ENCODE measurements at places on chromosomes 11 and 22.
A peak's percentile ranks its signal among the peaks of the same experiment; 100 is the strongest.

DNA sequence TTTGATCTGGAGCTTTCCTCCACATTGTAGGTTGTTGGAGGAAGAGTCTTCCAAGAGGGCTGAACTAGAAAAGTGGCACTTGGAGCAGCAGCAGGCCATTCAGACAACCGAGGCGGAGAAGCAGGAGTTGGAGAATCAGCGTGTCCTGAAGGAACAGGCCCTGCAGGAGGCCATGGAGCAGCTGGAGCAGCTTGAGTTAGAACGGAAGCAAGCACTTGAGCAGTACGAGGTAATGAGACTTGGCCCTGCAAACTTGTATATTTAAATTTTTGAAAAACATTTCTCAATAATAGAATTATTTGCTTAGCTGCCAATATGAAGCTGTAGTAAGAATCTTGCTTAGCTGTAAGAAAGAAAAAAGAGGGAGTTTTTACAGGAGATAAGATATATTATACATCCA, 84.0 kb downstream of the SWAP70 start:
- DNase-seq = no peak

- DNase-seq = no peak
Observed at GRCh38 chr11:92460213-92460612, 235.6 kb downstream of the FAT3 start.

GRCh38 chr11:108369064-108369463, 98.3 kb downstream of the C11orf65 start:
- DNase-seq = no peak

GRCh38 chr11:9347100-9347499, 32.7 kb upstream of the TMEM41B start:
- peak; percentile 13 for DNase-seq

- no peak for DNase-seq
Observed at GRCh38 chr11:119047205-119047604, 9.8 kb downstream of the HYOU1 start.

DNA sequence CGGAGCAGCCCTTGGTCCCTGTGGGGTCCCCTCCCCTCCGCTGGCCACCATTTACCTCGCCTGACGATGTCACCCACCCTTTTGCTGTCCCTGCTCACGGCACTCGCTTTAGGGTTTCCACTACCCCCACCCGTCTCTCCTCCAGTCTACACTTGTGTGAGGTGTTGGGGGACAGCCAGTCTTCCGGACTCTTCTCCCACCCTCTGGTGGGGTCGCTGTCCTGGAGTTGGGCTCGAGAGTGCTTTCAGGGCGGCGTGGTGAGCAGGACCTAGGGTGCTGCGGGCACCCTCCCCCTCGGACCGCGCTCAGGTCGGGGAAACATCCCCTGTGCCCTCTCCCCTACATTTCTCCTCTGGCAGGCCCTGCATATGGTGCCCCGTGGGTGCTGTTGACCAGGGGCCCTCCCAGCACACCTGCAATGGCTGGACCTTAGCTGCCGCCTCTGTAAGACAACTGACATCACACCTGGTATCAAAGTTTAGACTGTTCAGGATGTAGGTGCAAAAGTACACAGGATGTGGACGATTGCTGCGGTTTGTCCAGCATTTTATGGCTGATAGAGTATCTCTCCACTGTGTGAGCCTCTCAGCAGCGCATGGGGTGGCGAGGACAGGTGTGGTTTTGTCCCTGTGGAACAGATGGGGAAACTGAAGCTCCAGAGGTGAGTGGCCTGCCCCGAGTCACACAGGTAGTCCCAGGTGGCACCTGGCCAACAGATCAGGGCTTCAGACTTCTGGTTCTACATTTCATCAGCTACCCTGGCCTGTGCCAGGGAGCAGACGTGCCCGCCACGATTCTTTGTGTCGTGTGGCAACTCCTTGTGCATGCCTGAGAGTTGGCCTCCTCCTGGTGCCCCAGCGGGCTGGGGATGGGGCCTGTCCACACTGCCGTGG, 1.2 kb downstream of the GRK2 start:
- no peak for DNase-seq

- no peak for DNase-seq
Observed at GRCh38 chr11:117090111-117090706, 8.0 kb downstream of the SIK3 start.

GRCh38 chr11:45919806-45920530, 2.3 kb upstream of the PEX16 start:
- DNase-seq = no peak

DNA sequence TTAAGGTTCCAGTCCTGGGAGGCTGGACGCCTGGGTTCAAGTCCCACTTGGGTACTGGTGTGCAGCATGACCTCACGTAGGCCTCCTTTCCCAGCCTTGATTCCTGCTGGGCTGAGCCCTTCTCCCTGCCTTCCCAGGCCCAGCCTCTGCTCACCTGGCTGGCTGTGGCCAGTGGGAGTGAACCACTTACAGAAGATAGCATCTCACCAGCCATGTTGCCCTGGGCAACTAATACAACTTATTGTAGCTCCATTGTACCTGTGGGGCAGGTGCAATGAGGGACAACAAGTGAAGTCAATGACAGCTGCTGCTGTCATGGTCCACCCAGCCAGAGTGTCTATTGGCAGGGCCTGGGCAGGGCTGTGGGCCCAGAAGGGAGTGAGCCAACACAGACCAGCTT, 48.4 kb upstream of the MPEG1 start:
- DNase-seq = no peak

- DNase-seq = no peak
Observed at GRCh38 chr11:65588199-65589054, 7.2 kb downstream of the KCNK7 start.

DNA sequence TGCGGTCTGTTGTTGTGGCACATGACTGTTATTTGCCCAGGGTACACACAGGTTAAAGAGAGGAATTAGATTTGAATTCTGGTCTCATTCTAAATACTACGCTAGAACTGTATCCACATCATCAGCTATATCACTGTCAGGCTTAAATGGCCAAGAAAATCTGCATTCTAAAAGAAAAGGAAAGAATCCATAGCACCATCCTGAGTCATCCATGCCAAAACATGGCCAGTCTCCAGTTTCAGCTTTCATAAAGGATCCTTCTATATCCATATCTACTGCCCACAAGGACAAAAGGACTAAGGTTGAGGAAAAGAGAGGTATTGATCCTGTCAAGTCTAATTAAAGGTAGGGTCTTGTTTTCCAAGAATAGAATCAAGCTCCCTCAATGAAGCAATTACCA, 73.6 kb upstream of the GDPD4 start:
- no peak for DNase-seq

GRCh38 chr11:120391854-120392253, 55.6 kb downstream of the ARHGEF12 start:
- DNase-seq = no peak

GRCh38 chr22:36480941-36481392, 473 bp downstream of the TXN2 start:
- no peak for DNase-seq

GRCh38 chr11:47415949-47416472, 7.6 kb downstream of the SLC39A13 start:
- DNase-seq = peak; percentile 80

- DNase-seq = no peak
Observed at GRCh38 chr11:83037877-83038276, 33.8 kb downstream of the RAB30 start.

GRCh38 chr22:24059121-24059520, 48.0 kb downstream of the CABIN1 start:
- no peak for DNase-seq

GRCh38 chr11:120871924-120872323, 152.0 kb upstream of the TBCEL start:
- no peak for DNase-seq

DNA sequence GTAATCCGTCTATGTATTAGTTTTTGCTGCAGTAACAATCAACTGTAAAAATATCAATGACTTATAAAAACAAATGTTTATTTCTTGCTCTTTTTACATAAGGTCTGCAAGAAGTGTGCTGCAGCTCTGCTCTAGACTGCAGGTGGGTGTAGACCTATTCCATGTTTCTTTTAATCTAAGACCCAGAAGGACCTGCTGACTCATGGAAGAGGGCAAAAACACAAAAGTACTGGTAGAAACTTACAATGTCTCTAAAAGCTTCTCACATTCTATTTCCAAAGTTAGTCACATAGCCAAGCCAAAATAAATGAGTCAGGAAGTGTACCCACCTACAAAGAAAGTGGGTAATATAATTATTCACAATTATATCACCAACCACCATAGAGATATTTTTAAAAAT, 435.9 kb upstream of the FAT3 start:
- no peak for DNase-seq

DNA sequence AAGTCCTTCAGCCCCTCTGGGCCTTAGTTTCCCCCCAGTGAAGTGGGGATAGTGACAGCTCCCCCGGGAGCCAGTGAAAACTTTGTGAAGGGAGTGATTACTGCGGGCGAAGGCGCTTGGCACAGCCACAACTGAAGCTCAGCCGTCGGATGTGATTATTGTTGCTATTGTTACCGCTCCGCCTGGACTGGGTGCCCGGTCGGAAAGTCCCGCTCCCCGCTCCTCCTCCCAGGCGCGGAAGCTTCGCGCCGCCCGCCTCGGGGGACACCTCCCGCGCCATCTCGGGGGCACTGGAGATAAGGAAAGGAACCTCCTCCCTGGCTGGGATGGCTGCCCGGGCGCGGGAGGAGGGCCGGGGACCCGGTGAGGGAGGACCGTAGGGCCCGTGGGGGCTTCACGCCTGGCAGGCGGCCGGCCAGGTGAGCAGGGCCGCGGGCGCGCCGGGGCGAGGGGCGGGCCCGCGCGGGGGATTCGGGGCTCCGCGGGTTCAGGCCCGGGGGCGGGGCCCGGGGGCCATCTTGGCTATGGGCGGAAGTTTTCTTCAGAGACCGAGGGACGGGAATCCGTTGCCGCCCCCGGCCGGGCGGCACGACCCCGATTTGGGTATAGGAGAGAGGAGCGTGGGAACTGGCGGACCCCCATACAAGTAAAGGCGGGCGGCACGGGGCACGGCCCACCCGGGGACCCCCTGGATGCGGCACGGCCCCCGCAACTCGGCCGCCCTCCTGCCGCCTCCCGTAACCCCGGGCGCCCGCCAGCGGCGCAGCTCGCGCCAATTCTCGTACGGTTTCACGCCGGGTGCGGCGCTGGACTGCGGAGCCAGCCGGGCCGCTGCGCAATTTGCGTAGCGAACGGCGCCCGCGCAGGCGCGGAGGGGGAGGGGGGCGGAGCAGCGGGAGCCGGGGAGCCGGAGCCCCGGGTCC, at the start of gene GPR137:
Gene GPR137, plus strand, starts transcription at position 887 of the 923 bp plus-strand sequence. CDS start 677 bp downstream, outside the sequence.
- DNase-seq = no peak

DNA sequence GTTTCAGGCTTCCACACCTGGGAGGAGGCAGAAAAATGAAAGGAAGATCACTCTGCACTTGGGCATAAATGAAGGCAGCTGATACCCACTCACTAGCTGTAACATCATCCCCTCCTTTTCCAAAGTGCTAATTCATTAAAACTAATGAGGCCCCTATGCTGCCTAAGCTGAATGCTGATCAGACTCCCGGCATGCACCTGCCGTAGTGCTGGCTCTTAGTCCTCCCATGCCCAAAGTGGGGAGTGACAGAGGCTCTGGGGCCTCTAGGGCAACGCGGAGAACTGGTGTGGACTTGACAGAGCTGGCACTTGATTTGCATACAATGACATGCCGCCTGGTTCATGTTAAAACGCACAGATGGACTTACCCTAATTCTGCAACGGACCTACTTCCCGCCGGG, 96.5 kb upstream of the NCAM1 start:
- no peak for DNase-seq

GRCh38 chr11:126452241-126453101, 97.0 kb downstream of the ST3GAL4 start:
- DNase-seq = peak; percentile 70

GRCh38 chr11:134278356-134278755, 2.2 kb downstream of the GLB1L3 start:
- DNase-seq = no peak

DNA sequence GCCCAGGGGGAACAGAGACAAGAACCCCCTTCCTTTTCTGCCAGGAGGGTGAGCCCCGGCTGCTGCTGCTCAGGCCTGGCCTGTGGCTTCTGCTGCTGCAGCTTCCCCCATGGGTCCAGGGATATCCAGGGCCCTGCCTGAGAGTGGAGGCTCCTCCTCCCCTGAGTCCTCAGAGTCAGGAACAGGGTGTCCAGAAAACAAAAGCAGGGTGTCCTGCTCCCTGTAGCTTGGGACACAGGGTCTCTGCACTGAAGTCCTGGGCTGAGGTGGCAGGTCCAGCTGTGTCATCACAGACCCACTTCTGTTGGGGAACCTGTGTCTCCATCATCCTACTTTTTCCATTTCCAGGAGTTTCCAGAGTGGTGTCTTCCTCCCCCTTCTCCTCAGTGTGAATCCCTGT, 76.1 kb downstream of the ZNF280B start:
- DNase-seq = no peak

GRCh38 chr11:111574373-111575225, 27.6 kb upstream of the SIK2 start:
- peak; percentile 34 for DNase-seq

DNA sequence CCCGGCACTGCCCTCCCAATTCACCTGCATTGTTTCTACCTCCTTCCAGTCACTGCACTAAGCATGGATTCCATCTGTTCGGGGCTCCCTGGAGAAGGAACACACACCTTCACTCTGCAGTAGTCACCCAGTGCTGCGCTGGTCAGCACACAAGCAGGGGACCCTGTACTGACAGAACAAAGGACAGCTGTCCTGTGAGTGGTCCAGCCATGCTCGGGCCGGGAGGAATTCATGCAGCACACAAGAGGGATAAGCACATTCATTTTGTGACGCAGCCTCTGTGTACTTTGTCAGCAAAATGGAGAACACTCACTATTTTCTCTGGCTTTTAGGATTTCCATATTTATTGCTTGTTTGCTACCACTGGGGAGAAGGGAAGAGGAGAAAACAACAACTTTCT, 167.3 kb downstream of the NTM start:
- DNase-seq = no peak

DNA sequence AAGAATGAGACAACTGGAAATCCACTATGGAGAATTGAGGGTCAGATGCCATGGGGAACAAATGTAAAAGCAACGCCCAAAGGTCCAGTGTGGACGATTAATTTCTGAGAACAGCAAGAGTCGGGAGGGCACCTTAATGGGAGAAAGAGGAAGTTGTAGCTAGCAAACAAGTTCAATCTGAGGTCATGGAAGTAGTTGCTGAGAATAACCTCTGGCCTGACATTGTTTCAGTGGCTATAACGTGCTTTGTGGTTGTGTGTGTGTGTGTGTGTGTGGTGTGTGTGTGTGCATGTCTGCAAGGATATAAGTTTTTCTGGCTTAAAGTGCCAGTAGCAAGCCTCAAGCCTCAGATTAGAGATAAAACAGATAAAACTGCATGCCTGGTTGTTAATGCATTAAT, 1630.1 kb upstream of the TENM4 start:
- no peak for DNase-seq

DNA sequence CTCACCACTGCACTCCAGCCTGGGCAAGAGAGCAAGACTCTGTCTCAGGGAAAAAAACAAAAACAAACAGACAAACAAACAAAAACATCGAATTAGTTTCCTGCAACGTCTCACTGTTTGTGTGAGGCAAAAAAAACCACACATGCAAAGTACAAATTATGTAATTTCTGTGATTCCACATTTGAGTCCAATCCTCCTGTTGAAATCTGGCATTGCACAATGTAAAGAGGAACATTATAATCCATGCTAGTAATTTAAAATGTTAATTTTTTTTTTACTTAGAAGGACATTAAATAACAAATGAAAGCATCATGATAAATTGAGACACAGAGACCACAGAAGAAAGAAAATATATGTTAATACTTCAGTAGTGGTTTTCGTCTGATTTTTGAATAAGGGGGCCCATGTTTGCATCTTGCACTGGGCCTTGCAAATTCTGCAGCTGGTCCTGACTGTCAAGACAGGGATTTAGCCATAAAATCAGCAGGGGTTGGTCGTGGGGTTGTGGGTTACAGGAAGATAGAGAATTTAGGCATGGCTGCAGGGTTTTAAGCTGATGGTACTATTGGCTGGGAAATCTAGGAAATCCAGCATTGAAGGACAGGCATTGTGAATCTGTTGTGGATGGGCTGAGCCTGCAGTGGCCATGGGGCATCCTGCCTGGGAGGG, 102.6 kb upstream of the ALDH3B2 start:
- no peak for DNase-seq
